Activated CD8-positive, alpha-beta memory T cell treated with anti-CD3 and anti-CD28 coated beads, Interleukin-2, amount 10 ng/mL, durations not matched to agents 7 days and 5 days (primary cell): ENCODE measurements at places on chromosomes 2 and 18. TPM values are rescaled to one million over a fixed set of nuclear protein-coding genes. Genes with fewer than 3 reads are reported as not detected.

DNA sequence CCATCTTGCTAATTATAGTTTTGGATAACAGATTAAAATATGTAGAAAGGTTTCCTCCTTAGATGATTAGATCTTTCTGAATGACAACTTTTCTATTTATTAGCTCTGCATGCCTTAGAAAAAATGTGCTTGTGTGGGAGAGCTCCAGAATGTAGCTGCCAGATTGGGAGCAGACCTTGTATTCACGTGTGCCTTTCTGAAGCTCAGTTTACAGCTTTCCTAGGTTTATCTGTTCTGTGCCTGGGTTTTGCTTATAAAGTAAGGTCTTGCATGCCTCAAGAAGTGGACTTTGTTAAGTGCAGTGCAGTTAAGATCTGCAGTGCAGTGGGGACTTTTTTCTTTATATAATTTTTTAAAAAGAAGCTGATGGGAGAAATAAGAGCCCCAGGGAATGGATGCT lies 179.0 kb downstream of the DCC start:
- no peak for DNase-seq

DNA sequence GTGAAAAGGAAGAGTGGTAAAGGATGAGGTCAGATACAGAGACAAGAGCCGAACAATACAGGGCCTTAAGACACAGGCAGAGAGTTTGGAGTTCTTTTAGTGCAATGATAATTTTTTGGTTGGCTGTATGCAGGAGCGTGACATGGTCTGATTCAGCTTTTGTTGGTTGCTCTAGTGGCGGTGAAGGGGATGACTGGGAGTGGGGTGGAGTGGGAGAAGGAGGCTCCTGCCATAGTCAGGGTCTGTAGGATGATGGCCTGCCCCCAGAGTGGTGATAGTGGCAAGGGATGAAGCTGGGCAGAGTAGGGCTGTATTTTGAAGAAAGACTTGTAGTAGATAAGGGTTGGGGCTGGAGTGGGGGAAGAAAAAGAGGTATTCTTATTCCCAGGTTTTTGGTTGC lies 306.6 kb upstream of the VWC2L start:
- DNase-seq, result no peak

DNA sequence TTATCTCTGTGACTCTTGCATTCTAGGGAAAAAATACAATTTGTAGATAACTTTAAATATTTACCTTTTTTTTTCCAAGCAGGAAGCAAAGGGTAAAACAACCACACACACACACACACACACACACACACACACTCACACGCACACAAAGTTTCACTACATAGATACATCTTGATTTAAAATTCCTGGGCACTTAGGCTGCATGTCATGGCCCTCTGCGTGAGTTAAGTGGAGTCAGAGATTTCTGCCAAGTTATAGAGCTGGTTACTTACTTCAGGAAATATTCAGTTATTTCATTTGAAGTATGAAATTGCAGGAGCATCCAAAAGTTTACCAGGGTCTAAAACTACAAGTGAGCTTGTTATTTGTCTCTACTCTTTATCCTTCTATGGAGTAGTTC lies 612.0 kb downstream of the IRS1 start:
- DNase-seq, result no peak

DNA sequence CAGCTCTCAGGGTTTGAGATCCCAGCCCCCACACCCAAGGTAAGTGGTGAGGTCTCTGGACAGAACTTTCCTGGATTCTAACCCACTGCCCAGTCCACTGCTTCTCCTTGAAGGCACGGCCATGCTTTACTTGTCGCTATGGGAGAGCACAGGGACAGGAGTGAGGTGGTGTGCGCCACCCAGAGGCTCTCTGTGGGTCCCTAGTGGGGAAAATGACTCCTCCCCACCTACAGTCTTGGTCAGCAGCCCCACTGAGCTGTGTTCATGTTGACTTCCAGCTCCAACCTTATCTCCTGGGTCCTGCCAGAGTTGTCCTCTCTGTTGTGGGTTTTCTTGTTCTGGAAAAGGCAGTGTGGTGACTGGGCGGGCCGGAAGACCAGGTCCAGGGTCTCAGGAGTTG lies 11.1 kb downstream of the TET3 start:
- DNase-seq, result no peak

GRCh38 chr2:35714883-35715282 lies 640.7 kb upstream of the CRIM1 start:
- DNase-seq, result no peak

- no peak for DNase-seq
These were observed 767.0 kb downstream of the SLC4A3 start for GRCh38 chr2:220394433-220394832.

- no peak for DNase-seq
These were observed 27.1 kb upstream of the BARD1 start for GRCh38 chr2:214836568-214836967.

- no peak for DNase-seq
These were observed 464.6 kb upstream of the HS6ST1 start for GRCh38 chr2:128783193-128783671.

- DNase-seq, result no peak
These were observed 34.2 kb downstream of the ABCA12 start for GRCh38 chr2:215104226-215104625.

GRCh38 chr2:47891369-47892337 lies 14.6 kb downstream of the FBXO11 start:
- no peak for DNase-seq

GRCh38 chr2:81675641-81676040 lies 1371.1 kb upstream of the LRRTM1 start:
- no peak for DNase-seq

DNA sequence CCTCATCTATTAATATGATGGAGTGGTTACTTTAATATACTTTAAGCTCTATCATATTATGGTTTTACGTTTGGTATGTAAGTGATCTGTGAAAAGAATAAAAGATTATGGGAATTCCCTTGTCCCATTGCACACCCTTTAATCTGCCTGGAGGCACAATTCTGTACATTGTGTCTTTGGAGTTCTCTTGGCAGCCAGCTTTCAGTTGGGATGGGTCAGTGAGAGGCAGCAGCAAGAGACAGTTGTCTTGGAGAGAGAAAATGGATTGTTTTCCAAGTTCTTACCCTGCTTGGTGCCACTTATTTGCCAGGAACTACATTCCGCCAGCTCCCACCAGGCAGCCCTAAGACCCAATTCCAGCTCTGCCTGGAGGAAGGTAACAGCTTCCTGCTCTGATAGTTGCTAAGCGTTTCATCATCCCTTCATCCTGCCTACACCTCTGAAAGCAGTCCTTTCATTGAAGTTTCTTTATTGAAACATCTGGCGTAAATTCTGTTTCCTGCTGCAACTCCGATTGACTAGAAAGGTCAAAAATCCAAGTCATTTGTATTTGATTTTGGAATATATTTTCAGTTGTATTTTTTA lies 365.2 kb downstream of the AKAIN1 start:
- no peak for DNase-seq

DNA sequence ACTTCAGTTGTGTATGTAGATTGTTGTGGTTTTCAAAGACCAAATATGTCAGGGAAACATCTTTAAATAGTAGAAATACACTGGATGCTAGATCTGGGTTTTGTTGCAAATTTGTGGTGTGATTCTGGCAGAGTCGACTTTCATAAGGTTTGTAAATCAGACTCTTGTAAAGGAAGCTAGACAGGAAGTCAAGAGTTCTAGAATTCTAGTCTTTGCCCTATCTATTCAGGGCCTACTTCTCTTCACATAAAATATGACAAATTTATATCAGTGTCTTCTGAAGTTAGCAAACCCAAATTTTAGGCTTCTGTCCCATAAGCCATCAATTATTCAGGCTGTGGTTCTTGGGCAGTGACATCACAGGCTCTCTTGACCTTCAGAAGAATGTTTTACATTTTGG lies 1579.2 kb upstream of the PIK3C3 start:
- DNase-seq, result no peak

GRCh38 chr2:53490659-53491058 lies 276.9 kb upstream of the CHAC2 start:
- DNase-seq, result no peak

DNA sequence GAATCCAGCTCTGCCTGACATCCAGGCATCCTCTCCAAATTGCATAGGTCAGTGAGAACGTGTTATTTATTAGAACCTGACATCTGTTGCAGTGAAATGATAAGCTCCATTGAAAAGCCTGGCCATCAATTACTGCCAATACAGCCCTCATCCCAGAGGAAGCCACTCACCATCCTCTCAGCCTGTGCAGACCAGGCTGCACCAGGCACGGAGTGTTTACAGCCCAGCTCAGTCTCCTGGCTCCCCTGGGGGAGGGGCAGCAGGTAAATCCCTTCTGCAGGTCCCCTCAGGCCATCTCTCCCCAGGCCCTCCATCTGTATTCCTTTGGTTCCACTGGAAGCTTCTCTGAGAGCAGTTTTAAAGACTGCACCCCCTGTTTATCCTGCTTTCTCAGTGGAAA lies 82.6 kb upstream of the FOSL2 start:
- DNase-seq, result no peak

DNA sequence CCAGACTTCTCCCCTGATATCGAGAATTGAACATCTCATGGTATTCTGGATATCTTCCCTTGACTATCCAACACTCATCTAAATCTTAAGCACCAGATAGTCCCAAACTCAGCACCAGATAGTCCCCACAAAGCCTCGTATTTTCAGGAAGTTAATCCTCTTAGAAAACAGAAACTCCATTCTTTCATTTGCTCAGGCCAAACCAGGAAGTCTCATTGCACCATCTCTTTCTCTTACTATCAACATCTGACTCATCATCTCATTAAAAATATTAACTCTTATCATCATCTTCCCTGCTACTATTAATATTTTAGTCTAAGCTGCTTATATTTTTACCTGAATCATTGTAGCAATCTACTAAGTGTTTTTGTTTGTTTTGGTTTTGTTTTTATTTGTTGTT lies 286.4 kb downstream of the GALNT13 start:
- no peak for DNase-seq

DNA sequence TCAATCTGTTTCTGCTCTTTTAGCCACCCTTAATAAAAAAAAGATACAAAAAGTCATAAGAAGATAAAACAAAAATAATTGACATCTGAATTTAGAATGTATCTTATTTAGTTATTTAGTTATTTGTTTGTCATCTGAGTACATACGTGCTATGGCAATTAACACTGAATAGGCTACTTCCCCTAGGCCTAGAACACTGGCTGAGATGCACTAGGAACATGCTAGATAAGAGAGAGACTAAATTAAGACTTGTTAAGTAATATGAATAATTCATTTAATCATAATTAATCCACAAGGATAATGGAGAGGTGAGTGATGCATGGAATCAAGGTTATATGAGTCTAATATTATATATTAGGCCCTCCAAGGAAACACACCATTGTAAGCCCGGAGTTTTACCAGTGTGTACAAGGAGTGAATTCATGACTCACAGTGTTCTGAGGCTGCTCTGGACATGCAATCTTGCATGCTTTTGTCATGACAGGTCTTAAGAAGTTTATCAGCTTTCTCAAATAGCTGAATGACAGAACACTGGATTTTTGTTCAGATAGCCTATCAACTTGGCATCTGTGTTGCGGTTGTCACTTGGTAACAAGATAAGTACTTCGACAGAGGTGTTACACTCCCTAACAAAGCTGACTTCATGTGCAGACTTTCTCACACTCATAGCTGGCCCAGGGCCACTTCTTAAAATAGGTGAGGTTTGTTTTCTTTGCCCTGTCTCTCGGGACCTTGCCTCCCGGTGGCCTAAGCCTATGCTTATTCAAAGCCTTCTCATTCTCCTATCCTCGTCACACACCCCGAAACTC lies 5.0 kb upstream of the SERPINB2 start:
- DNase-seq, result no peak

GRCh38 chr2:189037518-189037917 lies 63.3 kb downstream of the COL3A1 start:
- DNase-seq, result no peak

DNA sequence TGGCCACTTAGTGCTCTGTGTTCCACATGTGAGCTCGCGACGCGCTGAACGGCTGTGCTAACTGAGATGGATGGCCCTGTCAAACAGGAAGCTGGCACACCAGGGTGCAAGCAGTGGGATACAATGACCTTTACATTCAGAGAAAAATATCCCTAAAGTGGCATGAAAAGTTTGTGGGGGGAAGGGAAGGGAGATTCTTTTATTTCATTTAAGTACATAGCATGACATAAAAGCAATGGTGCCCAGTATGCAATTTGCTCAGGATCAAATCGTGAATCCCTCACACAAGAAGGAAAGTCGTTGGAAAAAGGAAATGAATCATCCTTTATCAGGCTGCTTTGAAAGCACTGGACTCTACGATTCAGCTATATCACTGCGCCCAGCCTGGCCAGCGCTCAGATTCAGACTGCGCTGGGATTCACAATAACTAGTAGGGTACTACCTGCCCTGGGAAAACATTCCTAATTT lies 26.0 kb downstream of the SATB2 start:
- DNase-seq, result no peak

DNA sequence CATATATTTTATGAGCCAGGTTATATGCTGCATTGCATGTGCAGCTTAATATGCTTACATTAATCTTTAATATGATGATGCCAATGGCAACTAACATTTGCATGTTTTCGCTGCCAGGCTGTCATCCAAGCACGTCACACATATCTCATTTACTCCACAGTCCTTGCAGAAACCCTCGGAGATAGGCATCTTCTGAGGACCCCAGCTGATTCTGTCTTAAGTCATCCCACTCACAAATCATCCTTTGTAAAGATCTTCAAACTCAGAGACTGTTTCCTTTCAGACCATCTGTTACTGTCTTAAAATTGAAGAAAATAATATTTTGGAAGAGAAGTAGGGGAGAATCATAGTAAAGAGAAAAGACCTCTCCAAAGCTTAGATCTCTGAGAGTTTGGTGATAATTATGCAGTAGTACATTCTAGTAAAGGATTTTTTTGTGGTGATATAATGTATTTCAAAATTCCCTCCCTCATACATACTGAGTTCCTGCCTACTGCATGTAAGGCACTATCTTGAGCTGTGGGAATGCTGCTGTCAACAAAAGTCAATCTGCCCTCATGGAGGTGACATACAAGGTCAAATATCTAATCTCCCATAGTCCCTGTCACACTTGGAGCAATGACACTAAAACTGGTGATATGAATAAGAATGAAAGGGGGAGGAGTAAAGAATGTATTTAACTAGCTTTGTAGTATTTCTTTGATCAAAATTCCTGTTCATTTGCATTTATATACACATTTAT lies 11.0 kb downstream of the ITGA4 start:
- no peak for DNase-seq

GRCh38 chr2:157899125-157899839 lies 23.2 kb upstream of the ACVR1 start:
- DNase-seq, result peak; percentile 58

- DNase-seq, result no peak
These were observed 78.2 kb downstream of the HRH4 start for GRCh38 chr18:24538414-24539264.

The TEX44 gene
- not detected for total RNA-seq

The ZNF516 gene
- total RNA-seq, result 1.5 TPM

The PAIP2B gene
- total RNA-seq, result 1.1 TPM

The GPR155 gene
- total RNA-seq, result 13.5 TPM

The PPP4R3B gene
- total RNA-seq, result 67.3 TPM

The ANKRD30BL gene
- not detected for total RNA-seq

The SAP130 gene
- total RNA-seq, result 43.7 TPM

The SIGLEC15 gene
- total RNA-seq, result not detected

The L3MBTL4 gene
- 0.05 TPM for total RNA-seq

The PHOSPHO2 gene
- total RNA-seq, result 5.9 TPM

The C1QL2 gene
- not detected for total RNA-seq
